Thyroid gland (tissue), 4 donors: ENCODE measurements at places on chromosomes 1 and 21. TPM values are rescaled to one million over a fixed set of nuclear protein-coding genes. Genes with fewer than 3 reads are reported as not detected.
A peak's percentile ranks its signal among the peaks of the same experiment; 100 is the strongest.

DNA sequence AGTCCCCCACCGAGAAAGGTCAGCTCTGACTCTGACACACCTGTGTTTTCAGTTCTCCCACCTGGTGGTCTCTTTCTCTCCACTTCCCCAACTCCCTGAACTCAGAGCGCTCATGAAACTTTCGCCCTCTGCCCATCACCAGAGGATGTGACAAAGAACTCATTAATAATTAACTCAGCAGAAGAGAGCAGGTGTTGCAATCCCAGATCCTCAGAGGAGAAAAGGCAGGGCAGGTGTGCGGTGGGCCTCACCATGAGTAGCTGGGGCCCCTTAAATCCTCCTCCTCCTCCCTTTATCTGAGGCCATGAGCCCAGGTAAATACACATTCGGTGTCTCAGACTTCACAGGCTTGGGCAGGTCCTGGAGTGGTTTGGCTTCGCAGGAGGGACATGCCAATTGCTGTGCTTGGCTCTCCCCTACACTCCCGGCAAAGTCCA lies 1.7 kb upstream of the LAMB3 start:
- no peaks in the 10 kb centered on the region for H3K36me3 ChIP-seq
- peaks cover 15% of the 10 kb centered on the region for H3K4me1 ChIP-seq
- peak overlapping the region; percentile 76 for H3K27ac ChIP-seq
- no peak overlapping the region for H3K4me3 ChIP-seq
- DNase-seq, result peak; percentile 65
- no peaks in the 10 kb centered on the region for H3K27me3 ChIP-seq

The KAZN gene
- total RNA-seq, result 28.6 TPM

The HFM1 gene
- total RNA-seq, result 4.9 TPM

The HSPB7 gene
- total RNA-seq, result 4.0 TPM

DNA sequence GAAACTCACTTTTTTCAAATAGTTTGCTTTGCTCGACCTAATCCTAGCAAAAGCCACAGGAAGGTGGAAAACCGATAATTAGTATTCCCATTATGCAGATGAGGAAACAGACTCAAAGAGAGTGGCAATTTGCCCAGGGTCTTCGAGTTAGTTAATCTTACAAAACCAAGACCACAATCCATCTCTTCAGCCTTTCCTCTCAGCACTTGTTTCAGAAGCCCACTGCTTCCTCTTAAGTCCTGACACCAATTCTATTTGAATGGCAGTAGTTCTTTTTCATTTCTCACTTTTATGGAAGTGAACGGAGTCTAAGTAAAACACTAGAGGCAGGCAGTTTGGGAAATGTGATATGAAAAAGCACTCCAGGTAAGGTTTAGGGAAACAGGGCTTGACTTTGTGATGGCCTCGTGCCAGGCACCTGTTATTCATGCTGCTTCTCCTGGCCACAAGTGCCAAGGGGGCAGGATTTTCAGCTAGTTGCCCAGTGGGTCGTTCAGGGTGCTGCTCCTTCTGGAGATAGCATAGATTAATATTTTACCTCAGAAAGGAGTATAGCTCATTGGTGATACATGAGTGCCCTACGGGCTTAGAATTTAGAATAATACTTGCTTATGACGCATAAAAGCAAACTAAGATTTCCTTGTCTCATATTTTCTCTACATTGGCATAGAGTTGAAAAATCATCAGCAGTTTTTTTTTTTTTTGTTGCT lies 76.6 kb upstream of the NRIP1 start:
- peak; percentile 50 for DNase-seq
- no peaks in the 10 kb centered on the region for H3K4me1 ChIP-seq
- H3K4me3 ChIP-seq, result no peak overlapping the region
- H3K27ac ChIP-seq, result no peak overlapping the region

- H3K4me1 ChIP-seq, result peaks cover 4% of the 10 kb centered on the region
- no peak overlapping the region for H3K4me3 ChIP-seq
- DNase-seq, result no peak
- H3K27ac ChIP-seq, result no peak overlapping the region
- no peaks in the 10 kb centered on the region for H3K27me3 ChIP-seq
Observed at GRCh38 chr1:203263496-203263895, 34.0 kb upstream of the CHIT1 start.

DNA sequence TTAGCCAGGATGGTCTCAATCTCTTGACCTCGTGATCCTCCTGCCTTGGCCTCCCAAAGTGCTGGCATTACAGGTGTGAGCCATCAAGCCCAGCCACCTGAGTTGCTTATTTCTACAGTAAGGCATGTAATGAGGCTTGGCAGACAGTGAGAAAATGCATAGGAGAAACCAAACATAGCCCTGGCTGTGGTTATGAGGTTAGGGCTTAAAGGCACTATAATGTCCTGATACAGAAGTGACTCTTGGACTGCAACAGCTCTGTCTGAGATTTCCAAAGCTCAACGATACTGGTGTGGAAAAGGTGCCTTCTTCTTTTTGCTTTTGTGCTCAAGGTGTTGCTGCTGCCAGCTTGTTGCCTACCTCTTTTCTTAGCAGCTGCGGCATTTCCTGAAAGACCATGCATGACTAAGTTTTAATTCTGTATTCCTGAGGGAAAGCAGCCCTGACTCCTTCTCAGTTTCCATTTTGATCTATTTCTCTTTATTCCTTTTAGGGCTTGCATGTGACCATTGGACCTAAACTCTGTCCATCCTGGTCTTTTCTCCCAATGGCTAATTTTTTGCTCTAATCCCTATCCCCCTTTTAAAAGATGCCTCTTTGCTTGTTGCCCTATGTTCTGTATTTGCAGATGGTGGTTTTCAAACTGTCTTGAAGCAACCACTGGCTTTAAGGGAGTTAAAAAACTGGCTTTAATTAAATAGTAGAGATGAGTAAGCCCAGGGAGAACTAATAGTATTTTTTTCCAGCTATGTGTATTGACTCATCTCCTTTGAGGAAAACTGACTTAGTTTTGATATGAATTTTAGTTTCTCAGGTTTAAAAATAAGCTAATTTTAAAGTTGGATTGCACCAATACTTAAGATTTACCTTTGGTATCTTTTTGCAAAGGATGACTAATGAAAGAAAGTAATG lies 70.3 kb downstream of the KIF1B start:
- peaks cover 20% of the 10 kb centered on the region for H3K36me3 ChIP-seq
- H3K27ac ChIP-seq, result no peak overlapping the region
- no peaks in the 10 kb centered on the region for H3K4me1 ChIP-seq

GRCh38 chr21:42593007-42593814 lies 60.2 kb upstream of the PDE9A start:
- no peak overlapping the region for H3K4me3 ChIP-seq
- peak; percentile 78 for DNase-seq
- H3K36me3 ChIP-seq, result no peaks in the 10 kb centered on the region
- no peak overlapping the region for H3K27ac ChIP-seq
